ENCODE measurements at places on chromosomes 3 and 15.

- DNase-seq = no peak
Observed at GRCh38 chr3:149792452-149793270, at the start of gene ANKUB1. Gene ANKUB1, minus strand, starts transcription at chr3:149792554. Its CDS starts 188 bp downstream, at chr3:149792366.

DNA sequence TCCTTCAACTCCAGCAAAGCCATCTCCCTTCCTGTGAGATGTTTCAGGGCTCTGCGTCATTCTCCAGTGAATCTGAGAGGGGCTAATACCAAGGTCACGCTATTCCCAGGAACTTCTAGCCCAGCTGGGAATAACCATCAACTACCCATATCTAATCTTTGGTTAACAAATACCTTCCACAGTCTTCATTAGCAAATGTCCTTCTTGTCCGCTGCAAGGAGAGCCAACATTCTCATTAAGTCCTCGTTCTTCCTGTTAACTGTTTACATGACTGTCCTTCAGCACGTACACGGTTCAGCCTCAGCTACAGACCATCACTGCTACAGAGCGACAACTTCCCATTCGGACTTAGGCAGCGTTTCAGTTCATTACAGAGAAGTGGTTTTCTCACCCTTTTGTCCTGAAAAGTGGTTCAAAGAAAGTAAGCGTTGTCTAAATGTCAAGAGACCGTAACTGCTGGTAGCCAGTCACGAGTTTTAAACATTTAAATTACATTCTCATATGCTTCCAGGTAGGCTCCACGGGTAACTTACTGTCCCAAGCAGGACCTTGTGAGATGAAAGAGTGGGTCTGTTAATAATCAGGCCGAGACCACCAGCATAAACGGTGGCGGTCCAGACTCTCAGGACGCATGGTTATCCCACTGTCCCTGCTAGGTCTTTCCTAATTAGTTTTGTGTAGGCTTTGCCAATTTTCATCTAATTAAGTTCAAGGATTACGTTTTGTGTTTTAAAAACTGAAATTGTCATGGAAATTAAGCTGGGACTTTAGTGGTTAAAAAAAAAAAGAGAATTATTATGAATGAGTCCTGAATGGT lies 63.8 kb downstream of the CHSY1 start:
- peak; percentile 77 for DNase-seq

DNA sequence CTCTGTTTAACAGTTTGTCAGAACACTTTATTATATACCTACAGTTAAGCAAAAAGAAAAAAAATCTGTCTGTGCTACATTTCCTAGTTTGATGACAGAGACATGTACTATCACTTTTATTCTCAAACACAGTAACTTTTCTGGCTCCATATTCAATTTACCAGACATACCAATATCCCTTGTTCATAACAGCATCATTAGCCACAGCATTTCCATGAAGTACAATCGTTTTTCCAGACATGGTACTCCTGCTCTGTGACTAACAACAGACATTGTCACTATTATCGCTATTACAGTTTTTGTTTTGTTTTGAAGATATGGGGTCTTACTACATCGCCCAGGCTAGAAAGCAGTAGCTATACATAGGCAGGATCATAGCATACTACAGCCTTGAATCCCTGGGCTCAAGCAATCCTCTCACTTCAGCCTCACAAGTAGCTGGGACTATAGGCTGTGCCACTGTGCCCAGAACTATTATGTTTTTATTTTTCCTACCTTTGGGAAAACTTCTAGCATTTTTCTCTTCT lies 14.5 kb downstream of the TFDP2 start:
- DNase-seq = no peak

DNA sequence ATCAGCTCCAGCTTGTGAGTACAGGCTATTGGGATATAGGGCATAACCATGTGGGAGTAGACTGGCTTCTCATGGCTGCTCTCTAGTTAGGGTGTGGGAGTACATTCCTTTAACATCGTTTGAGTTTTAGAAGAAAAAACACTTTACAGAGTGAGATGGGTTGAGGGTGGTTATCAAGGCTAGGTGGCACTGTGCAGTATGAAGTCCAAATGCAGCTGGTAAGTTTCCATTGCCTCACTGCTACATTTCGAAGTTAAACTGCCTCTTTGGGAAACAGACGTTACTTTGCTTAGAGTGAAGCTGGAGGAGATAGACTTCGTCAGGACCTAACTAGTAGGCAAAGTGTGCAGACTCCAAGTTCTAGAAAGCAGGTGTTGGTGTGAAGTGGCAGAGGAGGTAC lies 192.4 kb downstream of the SQOR start:
- DNase-seq = no peak
